ENCODE measurements at places on chromosomes 3 and 15.

DNA sequence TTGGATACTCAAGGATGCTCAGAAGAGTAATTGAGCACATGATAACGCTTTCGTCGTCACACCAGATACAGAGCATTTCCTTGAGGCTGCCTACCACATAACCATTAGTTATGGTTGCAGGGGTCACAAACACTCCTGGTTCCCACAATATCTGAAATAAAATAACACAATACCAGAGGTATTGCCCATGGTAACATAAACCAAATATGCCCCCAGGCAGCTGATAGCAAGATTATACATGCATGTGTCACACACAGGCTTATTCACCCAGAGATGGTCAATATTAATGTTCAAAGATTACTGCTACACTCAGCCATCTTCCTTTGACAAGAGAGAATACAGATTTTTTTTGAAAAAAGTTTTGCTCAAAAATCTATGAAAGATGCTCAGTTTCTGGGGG, 7.3 kb downstream of the RPL39L start:
- DNase-seq, result no peak

DNA sequence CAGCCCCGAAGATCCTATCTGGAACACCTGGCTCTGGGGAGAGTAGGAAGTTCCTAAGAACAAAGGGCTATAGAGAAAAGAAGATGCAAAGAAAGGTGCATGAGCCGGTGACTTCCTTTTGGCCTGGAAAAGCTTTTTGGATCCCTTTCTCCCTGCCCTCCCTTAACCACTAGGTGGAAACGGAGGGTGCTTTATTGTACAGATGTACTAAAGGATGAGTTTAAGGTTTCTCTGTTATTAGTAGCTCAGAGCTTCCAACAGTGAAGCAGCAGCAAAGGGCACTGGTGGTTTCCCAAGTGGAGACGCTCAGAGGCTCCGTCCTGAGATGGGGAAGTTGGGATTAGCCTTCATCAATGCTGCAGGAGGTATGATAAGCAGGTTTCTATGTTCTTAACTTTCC, 5.9 kb upstream of the ADGRG7 start:
- peak; percentile 40 for DNase-seq

DNA sequence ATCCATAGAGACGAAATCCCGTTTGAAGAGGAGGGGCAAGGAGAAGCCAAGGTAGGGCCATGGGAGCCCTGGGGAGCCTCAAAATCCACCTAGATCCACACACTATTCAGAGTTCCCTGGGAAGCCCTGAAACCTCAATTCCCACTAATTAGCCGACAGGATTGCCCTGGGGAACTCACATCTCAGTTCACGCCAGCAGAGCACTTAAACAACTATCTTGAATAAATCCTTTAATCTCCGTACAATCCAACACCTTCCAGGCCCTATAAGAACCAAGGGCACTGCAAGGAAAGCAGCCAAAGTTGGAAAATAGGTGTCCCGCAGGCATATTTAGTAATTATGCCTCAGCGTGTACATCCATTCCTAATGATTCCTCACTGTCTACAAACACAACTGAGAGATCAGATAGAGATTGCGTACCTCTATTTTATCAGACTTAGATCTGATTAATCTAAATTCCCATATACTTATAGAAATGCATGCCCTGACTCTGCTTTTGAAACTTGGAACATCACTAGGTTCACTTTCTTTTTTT, 25.6 kb upstream of the EIF4A2 start:
- DNase-seq, result no peak

- no peak for DNase-seq
Measured at GRCh38 chr15:52105846-52106245, 6.7 kb downstream of the BCL2L10 start.

DNA sequence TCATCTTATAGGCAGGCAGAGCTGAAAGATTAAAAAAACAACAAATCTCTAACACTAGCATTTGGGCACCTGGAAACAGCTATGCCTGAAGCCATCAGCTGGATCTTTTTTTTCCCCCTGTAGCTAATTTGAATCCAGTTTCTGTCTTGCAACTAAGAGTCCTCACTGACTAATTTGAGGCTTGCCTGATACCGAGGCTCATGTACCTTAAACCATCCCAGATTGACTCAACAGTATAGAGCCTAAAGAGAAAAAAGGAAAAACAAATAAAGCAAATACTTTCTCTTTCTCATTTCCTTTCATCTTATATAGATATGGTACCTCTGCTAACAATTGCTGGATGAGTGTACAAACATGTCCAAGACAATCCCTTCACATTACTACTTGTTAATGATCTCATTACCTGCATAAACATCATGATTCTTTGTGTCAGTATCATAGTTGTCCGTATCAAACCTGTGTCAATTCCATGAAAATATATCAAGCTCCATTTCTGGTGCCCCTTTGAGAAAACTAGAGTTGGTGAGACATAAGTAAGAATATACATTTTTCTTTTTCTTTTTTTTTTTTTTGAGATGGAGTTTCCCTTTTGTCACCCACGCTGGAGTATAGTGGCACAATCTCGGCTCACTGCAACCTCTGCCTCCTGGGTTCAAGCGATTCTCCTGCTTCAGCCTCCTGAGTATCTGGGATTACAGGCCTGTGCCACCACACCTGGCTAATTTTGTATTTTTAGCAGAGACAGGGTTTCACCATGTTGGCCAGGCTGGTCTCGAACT, 43.1 kb downstream of the BHLHE40 start:
- DNase-seq, result peak; percentile 56

DNA sequence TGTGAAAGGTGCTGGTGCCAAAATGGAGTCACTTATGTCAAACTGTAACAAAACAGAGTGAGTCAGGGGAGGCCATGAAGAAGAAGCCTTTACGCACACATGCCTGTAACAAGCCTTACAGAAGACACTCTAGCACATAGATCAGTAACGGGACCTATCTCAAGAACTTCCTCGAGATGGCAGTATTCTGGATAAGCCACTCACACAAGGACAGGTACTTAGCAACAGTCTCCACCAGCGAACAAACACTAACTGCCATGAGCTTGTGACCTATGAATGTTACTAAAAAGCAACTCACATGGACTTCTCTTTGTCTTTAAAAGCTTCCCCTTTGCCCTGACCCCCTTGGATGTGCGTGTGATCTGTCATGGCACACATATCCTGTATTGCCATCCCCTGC, 235.1 kb downstream of the CD47 start:
- DNase-seq, result peak; percentile 56

- DNase-seq, result no peak
Measured at GRCh38 chr3:27171113-27171512, 198.1 kb downstream of the NEK10 start.

DNA sequence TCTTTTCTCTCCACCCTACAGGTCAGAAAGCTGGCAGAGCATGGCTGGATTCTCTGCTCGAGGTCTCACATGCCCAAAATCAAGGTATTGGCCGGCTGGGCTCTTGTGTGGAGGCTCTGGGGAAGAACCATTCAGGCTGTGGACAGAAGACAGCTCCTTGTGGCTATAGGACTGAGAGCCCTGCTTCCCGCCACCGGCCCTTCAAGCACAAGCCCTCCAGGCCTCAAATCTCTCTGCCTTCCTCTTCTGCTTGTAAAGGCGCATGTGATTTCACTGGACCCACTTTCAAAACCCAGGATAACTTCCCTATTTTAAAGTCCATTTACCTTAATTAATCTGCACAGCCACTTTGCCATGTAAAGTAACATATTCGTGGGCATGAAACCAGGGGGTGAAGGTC, 36.2 kb upstream of the MGLL start:
- DNase-seq, result no peak

DNA sequence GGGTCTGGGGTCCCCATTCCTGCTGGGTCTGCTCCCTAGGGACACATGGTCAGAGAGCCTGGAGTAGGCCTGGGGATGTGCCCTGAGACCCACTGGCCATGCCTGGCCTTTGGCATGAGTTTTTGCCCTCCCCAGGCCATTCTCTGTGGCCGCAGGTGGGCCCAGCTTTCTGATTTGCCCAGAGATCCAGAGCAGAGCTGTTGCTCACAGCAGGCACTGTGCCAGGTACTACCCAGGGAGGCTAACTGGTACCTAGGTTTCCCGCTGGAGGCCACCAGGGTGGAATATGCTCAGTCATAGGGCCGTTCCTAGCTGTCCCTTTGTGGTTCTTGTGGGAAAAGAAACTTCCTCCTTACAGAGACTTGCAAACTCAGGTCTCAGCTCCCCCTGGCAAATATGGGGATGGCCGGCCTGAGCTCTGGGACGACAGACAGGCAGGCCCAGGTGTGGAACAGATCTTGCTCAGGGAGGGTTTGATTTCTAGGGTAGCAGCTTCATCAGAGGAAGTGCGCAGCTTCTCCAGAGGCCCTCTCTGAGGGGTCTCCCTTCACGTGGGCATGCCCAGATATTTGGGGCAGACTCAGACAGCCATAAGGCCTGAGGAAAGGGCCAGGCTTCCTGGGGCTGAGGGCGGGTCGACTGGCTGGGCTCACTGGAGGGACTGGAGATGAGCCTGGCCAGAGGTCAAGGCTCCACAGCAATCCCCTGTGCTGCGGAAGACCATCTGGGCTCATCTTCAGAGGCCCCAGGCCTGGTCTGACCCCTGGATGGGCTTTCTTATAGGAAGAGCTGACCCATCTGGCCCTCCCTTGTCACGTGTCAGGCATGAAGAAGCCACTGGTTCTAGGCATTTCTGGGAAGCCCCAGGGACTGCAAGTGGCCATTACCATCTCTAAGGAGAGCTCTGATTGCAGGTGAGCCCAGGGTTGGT, 28.0 kb downstream of the ACAA1 start:
- no peak for DNase-seq

GRCh38 chr3:42387802-42388651, 22.4 kb downstream of the LYZL4 start:
- DNase-seq, result no peak

GRCh38 chr3:168544097-168544957, 448.6 kb upstream of the GOLIM4 start:
- peak; percentile 12 for DNase-seq

DNA sequence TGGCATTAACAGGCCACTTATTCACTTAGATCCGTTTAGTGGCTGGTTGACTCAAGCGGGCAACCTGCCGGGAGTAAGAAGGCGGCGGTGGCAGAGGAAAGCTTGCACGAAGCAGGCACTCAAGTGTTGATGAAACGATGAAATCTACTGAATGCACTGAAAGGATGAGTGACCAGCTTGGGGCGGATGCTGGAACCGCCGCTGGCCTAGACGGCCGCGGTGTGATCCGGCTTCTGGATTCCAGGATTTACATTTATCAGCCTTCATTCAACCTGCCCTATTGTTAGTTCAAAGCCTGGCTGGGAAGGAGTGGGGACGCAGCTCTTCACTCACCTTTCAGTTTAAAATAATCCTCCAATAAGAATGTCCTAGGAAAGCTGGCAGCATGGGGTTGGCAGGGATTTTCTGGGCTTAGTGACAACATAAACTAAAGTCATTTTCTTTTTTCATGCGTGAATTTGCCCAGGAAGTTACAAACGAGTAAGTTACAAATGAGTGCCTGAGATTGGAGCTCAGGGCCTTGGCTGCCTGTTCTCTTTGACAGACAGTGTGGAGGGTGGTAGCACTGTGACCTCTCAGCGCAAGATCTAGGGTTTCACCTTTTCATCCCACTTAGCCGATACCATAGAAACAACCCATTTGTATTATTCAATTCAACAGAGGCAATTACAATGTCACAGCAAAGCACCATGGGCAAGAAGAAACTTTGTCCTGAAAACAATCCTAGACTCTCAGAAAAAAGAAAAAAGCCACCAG, 1.1 kb upstream of the PLCH1 start:
- peak; percentile 75 for DNase-seq

DNA sequence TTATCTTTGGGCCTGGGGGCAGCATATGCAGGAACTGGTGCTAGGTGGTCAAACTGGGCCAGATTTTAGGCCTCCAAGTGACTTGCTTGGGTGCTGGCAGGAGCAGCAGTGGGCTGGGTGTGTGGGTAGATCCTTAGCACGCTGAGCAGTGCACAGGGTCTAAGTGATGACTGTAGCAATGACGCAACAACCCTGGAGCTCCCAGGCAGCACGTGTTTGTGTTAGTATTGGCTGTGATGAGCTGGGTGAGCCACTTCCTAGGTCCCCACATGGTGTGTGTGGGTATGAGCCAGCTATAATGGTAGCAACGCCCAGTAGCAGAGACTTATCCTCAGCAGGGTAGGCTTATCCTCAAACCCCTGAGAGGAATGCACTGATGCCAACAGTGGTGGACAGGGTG, 570.6 kb upstream of the ROBO1 start:
- DNase-seq, result no peak

DNA sequence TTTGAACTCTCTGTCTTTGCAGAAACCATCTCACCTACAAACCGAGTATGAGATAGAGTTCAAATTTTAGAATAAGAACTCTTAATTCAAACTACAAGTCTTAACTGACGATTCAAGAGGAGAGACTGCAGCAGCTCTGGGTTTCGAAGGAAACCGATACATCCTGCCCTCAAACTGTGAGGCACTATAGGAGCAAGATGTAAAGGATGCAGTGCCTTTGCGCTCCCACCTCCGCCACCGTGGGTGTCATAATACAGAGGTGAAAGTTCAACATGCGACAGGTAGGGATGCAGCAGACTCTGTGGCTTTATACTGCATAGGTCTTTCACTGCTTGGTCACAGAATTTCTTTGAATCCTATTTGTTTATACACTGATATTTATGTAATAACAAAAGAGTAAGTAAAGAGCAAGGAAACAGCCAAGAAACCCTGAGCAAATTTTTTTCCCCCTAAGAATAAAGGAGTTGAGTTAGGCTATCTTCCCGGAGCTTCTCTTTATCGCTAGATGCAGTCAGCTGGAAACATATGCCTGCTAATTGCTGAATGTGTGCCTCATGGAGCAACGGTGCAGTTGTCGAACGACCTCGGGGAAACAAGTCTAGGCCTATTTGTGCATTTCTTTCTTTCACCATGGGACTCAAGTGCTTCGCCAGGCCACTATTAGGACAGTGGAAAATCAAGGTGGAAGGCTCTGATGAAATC, 1097.6 kb upstream of the CFAP20DC start:
- DNase-seq, result no peak

DNA sequence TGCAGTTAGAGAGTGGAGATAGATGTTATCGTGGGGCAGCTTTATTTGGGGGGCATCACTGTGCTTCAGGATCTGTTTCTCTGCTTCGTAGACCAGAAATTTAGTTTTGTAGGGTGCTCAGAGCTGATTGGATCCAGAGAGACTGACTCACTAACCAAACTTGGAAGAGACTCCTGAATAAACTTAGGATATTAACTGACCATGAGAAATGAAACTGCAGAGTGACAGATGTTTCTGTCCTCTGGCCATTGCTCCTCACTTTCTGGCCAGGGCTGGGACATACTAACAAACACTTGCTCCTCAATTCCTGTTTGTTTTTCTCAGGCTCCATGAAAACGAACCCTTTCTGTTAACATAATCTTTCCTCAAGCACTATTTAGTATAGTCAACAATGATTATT, 4.3 kb downstream of the ZNF592 start:
- peak; percentile 28 for DNase-seq

GRCh38 chr15:29556380-29556779, 265.9 kb downstream of the TJP1 start:
- no peak for DNase-seq

DNA sequence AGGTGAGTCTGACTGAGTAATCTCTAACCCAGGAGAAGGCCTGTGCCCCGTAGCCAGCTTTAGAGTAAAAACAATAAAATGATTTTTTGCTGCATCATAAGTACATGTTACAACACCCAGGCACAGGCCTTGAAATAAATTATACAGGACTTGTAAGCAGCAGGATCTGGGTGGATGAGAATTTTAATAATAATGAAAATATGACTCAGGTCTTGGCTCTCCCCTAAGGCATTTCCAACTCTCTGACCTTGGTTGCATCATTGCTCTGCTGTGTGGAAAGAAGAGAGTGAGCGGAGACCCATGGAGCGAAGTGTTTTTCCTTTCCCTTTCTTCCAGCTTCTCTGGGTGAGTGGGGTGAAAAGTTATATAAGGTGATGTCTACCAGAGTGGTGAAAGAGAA, 44.6 kb downstream of the EOMES start:
- DNase-seq, result peak; percentile 89

- DNase-seq, result no peak
Measured at GRCh38 chr3:17149076-17149475, 264.3 kb downstream of the PLCL2 start.
